ENCODE measurements at places on chromosomes 3 and 15.

DNA sequence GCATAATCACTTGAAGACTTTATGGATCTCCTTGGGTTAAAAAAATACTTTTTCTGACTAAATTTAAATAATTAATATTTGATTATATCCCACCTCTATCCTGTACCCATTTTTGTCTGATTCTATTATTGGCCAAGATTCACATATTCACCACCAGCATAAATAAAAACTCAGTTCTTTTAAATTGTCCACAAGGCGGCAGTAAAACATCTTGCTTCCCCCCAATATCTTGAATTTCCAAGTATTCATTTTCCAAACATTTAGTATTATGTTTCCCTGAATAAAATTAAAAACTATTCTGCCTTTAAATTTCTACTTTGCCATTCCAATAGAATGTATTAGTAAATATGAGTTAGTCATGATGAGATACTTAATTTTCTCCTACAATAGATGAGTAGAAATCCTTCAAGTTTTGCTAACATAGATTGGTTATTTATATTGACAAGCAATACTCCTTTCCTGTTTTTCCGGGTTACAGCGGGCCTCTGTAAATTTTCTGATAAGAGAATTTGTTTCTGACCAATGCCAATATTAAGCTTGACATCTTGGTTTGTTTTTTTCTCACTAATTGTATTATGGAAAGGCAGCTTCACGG is 218.7 kb upstream of the MDFIC2 start:
- DNase-seq: no peak

DNA sequence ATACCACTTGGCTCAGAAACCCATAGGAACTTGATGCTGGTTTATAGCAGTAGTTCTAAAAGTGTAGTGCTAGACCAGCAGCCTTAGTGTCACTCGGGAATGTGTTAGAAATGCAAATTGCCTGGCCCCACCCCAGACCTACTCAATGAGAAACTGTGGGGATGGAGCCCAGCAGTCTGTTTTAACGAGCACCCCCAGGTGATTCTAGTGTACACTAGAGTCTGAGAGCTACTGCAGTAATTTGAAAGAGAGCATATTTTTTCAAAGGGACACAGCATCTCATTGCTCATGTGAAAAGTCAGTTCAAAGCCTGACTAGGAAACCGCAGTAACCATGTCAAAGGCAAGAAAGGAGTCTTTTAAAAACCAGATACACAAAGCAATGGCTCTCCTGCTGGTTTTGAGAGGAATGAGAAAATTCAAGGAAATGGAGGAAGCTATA is 313.4 kb downstream of the SQOR start:
- no peak for DNase-seq

DNA sequence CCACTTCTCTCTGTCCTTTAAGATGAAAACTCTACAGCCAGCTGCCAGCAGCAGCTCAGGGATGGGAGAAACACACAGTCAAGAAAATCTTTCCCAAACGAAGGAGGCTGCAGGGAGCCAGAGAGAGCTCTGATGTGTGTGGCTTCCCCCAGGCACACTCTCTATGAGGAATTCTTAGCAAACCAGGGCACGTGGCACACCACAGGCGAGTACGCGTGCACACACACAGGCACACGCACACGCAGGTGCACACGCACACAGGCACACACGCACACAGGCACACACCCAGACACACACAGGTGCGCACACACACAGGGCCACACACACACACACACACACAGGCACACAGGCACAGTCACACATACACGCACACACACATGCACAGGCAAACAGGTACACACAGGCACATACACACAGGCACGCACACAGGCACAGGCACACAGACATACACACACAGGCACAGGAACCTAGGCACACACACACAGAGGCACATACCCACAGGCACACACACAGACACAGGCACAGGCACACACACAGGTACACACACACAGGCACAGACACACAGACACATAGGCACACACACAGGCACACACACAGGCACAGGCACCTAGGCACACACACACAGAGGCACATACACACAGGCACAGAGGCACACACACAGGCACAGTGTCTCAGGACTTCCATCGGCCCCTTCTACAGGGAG is 91.5 kb upstream of the ATP2B2 start:
- no peak for DNase-seq

DNA sequence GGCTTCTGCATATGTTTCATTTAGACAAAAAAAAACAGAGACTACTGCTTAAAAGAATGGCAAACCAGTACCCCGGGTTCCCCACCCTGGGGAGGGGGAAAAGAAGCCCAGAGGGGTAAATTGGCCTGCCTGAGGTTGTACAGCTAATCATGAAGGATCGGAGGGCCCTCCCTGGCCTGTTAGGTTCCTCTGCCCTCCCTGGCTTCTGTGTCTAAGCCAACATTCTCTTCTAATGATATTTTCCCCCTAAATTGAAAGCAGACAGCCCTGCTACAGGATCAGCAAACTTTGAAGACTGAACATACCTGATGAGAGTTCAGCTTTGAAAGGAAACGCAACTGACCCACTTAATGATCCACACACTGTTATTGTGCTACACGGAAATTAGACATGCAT is 2.5 kb downstream of the ARHGAP31 start:
- DNase-seq: no peak

Measured in nephron progenitor cell (in vitro differentiated cells).